ENCODE measurements at places on chromosomes 11 and 22.

- no peak for DNase-seq
Observed at GRCh38 chr22:21098099-21098671, 52.4 kb downstream of the LRRC74B start.

- no peak for DNase-seq
Observed at GRCh38 chr11:14347494-14347893, 11.5 kb downstream of the RRAS2 start.

DNA sequence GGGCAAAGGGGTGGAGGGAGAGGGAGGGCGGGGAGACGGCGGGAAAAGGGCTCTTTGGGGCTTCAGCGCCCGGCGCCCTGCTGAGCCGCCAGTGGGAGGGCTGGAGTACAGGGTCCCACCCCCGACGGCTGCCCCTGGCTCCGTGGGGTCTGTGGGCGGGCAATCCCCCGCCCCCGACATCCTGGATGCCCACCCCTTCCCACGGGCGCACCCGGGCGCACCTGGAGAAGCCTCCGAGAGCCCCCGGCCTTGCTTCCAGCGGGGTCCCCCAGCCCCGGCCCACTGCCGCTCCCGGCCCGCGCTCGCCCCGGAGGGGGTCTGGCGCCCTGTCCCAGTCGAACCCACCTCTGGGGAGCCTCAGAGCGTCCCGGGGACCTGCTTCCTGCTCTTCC is 394 bp downstream of the CHRM4 start:
- DNase-seq, result no peak

DNA sequence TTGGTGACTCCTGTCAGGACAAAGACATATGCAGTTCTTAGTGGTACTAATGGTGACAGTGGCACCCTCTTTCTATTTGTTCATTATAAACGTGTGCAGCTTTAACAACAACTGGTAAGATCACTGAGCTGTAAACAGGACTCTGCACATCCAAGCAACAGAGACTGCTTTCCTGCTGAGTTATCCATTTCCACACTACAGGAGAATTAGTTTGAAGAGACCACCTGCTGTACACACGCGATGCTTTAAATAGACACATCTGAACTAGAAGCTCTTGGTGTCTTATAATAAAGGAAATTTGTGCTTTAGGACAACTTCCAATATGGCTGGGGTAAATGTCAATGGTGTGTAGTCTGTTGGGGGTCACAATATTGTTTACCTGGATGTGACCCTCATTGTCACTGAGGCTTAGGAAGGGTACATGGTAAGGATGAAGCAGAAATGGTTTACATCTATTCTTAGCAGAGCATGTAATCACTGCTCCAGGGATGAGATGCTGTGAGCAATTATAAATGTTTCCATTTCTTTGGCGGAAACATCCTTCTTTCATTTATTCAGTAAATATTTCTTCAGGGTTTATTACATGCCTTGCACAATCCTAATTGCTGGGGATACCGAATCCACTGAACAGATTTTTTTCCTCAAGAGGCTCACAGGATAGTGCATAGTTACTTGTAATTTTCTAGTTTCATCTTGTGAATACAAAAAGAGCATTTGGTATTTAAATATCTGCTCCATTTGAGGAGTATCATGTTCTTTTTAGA is 354.0 kb upstream of the CCDC90B start:
- no peak for DNase-seq

GRCh38 chr11:80959751-80960150 is 1518.9 kb upstream of the TENM4 start:
- no peak for DNase-seq

DNA sequence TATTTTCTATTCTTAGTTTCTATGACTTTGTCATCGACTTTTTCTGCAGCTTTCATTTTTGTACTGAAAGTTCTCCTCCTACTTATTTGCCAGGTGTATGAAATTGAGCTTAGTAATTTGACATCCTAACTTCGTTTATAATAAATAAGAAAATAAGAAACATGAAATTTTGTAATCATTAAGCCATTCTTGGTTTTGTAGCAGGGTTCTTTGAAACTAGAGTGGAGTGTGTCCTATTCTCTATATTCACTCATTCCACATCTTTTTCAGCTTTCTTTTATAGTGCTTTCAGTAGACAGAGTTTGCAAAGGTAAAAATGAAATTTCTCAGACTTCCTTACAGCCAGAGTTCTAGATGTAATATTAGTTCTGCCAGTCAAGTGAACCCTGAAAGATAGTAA is 47.8 kb downstream of the FANCF start:
- DNase-seq, result no peak

DNA sequence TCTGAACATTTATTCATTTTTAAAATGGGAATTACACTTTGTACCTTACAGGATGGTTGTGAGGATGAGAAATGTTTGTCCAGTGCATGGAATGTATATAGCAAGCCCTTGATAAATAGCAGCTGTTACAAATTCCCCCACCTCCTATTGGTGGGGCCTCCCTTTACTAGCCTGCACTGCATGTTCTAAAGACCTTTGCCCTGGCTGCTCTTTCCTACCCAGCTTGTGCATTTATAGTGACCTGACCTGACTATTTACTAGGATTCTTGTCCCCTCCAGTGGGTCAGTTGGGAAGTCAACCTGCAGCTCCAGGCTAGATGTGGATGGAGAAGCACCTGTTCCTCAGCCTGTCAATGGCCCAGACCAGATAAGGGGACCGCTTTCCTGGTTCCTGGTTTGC is 180.3 kb downstream of the HIPK3 start:
- no peak for DNase-seq

Measured in stimulated activated CD4-positive, alpha-beta T cell treated with anti-CD3 and anti-CD28 coated beads, Interleukin-2, amount 100 ng/mL, for 48 hours (primary cell).